Epithelial cell of proximal tubule (primary cell): ENCODE measurements at places on chromosomes 13 and 19. TPM values are rescaled to one million over a fixed set of nuclear protein-coding genes. Genes with fewer than 3 reads are reported as not detected.

The ZNF728 gene
- not detected in 2 replicates for total RNA-seq

The ACTMAP gene
- total RNA-seq: 2.2 and 3.3 TPM in 2 replicates

The MRPS31 gene
- total RNA-seq: 22.9 and 23.7 TPM in 2 replicates

The ELANE gene
- total RNA-seq: not detected in 2 replicates
